Stimulated activated CD8-positive, alpha-beta memory T cell treated with anti-CD3 and anti-CD28 coated beads, Interleukin-12 subunit alpha, Interleukin-12 subunit beta, amount 100 ng/mL, for 4 hours (primary cell): ENCODE measurements at places on chromosomes 7 and 10.

GRCh38 chr7:83532219-83532618 is 116.7 kb downstream of the SEMA3E start:
- no peak for DNase-seq

DNA sequence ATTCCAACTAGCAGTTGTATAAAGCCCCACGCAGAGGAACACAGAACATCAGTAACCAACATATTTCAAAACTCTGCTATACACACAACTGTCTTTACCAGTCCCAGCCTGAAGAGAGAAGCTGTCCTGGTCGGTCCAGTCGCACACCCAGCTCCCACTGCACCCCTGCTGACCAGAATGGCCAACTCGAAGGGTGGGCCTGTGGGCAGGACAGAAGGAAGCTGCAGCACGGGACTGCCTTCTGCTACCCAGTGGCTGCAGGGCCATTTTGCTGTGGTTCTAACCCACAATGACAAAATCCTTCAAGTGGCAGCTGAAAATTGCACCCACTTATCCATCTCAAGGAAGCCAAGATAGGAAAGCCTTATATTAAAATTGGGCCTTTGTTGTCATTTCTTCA is 48.2 kb downstream of the GSDME start:
- DNase-seq, result no peak

DNA sequence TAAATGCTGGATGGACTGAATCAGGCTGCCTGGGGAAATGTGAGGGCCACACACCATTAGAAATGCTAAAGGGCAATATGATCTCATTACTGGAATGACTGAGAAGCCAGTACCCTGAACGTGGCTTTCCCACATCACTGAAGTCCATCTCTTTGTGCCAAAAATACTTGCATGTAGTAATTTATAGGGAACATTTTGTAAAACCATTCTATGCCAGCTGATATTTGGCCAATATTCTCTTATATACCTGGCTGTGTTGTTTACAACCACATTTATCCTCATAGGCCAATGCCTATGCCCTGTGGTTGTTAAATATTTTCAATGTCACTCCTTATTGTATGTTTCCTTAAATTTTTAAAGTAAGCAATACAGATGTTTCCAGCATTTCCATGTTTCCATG is 111.6 kb downstream of the C10orf90 start:
- no peak for DNase-seq

GRCh38 chr7:151010307-151011096 is 13.8 kb downstream of the ATG9B start:
- no peak for DNase-seq

GRCh38 chr7:19709249-19709578 is 377 bp upstream of the POLR1F start:
- no peak for DNase-seq

DNA sequence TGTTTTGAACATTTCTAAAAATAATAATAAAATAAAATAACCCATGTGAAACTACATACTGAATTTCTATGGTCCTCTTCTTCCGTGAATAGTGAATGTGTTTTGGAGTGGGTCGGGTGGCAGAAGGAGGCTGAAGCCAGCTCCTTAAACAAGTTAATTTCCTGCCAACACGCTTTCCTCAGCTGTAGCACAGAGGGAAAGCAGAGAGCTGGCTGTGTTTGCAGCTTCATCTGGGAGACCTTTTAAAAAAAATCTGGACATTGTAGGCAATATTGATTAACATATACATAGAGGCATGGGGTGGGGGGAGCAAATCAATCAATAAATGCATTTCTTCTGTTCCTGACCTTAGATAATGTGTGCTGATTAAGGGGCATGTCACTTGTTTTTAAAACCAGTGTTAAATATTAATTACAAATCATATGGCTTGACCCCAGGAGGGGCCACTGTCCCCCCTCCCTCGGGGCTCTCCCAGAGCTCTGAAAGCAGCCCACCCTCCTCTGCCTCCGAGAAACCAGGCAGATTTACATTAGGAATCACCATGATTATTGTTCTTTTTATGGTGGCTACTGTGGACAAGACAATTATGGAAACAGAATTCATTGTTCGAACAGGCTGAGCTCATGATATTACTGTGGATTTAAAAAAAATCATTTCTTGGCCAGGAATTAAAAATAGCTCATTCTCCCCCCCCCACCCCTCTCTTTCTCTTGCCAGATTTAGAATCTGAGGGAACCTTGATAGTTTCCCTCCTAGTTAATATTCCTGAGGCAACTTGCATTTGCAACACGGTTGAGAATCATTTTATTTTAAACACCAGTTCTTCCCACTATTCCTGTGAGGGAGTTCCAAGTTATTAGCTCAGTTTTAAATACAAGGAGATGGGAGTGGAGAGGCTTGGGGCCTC is 100.5 kb upstream of the CARD11 start:
- DNase-seq, result no peak

GRCh38 chr7:20441346-20441745 is 110.6 kb downstream of the ITGB8 start:
- no peak for DNase-seq

GRCh38 chr7:14894826-14895225 is 7.7 kb downstream of the DGKB start:
- no peak for DNase-seq

DNA sequence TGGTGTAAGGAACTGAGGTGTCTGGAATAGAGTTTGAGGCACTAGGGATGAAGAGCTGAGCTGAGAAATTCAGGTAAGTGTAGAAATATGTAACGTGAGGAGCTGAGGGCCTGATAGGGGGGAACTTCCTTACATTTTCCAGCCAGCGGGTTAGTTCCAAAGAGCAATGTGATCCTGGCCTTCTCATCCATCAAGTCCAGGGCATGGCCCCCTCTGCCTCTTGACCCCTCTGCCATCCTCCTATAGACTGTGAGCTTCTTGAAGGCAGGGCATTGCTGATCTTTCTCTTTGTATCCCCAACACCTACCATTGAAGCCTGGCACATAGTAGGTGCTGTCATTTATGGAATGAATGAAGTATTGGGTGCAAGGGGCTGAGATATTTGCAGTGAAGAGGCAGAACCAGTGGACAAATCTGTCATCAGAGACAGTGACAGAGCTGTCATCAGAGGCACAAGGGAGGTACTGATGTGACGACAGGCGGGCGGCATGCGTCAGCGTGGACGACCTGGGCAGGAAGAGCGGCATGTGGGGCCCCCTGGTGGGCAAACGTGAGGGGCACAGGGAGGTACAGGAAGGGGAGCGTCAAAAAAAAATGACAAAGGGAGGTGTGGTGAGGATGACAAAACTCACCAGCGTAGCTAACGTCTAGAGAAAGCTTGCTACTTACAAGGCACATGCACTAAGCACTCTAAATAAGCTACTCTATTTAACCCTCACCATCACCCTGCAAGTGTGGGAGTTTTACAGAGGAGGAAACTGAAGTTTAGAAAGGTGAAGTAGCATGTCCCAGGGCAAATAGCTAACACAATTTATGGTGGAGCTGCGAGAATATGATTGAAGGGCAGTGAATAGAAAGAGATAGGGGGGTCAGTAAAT is 5.2 kb upstream of the CAMK2G start:
- DNase-seq, result peak; percentile 85

DNA sequence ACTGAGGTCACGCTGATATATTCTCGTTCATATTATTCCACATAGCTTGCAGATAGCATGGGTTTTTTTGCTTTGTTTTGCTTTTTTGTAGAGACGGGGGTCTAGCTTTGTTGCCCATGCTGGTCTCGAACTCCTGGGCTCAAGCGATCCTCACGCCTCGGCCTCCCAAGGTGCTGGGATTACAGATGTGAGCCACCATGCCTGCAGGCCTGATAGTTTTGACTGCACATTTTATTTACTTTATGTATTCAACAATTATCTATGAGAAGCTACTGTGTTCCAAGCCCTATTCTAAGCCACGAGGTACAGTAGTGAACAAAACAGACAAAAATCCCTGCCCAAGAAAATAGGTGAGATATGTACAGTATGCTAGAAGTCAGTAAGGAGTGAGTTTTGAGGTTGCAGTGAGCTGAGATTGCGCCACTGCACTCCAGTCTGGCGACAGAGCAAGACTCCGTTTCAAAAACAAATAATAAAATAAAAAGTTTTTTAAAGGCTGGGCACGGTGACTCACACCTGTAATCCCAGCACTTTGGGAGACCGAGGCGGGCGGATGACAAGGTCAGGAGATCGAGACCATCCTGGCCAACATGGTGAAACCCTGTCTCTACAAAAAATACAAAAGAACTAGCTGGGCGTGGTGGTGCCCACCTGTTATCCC is 1.3 kb upstream of the YWHAG start:
- no peak for DNase-seq

DNA sequence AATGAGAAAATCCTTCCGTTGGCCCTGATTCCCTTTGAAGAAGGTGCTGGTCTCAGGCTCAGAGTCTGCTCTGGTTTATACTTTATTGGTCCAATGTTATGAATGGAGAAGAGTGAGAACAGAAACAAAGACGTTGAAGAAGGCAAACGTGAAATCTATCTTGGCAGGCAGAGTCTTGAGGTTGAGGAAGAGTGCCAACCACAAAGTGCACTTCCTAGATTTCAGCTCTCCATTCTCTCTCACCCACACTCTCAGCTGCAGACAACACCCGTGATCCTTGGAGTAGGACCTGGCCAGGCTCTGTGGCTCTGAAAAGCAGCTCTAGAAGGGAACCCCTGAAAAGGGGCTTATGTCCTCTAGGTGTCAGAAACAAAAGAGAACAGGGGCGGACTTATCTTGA is 128.9 kb upstream of the PLXNA4 start:
- no peak for DNase-seq

- DNase-seq, result no peak
Measured at GRCh38 chr10:71282323-71282680, 36.8 kb upstream of the SLC29A3 start.

DNA sequence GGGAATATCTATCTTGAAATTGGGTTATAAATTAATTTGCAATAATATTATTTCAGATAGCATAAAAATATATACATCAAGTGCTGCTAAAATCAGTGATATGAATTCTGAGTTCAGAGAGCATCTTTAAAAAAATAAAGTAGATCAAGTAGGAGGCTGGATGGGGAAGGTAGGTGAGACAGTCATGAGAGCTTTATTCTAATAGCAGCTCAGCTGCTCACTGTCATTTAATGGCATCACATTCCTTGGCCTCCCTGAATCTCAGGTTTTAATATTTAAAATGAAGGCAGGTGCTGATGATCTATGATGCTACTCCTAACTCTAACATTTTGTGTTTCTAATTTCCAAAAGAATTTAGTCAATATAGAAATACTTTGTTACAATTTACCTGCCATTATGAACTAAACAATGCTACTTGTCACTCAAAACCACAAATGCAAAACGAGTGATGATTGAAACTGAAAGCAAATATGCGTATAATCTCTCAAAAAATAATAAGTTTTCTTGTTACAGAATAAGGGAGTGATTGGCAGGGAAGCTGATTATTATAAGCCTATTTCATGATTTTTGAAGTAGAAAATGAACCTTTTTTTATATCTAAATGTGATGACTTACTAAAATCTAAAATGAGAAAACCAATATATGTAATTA is 147.6 kb upstream of the CSTF2T start:
- DNase-seq, result no peak

- DNase-seq, result no peak
Measured at GRCh38 chr7:4519819-4520520, 162.1 kb upstream of the FOXK1 start.

- DNase-seq, result peak; percentile 37
Measured at GRCh38 chr7:106111655-106112117, 426 bp downstream of the SYPL1 start.

- no peak for DNase-seq
Measured at GRCh38 chr10:75525067-75525466, 93.6 kb downstream of the LRMDA start.

GRCh38 chr10:14385596-14386593 is 55.2 kb upstream of the FRMD4A start:
- no peak for DNase-seq

DNA sequence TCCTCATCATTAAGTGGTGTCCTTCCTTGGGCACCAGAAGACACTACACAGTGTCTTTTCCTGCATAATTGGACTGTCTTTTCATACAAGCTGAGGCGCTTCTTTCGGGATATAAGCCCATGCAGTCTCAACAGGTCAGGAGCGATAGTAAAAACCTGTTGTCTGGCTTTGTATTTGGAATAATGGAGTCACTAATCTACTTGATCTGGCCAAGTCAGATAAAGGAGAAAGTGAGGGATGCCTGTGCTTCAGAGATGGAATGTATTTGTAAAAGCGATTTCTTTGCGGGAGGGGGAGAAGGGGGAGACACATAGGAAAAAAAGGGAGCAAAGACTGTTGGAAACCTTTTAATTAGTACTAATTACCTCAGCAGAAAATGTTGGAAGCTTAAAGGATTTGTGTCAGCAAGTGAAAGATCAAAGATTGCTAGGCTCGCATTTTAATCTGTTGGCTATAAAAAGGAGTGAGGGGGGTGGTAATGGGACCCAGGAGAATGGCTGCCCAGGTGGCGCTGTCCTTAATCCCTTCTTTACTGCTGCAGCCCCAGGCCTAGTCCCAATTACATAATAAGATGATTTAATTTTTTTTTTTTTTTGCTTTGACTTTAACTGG is 581.4 kb downstream of the LRMDA start:
- no peak for DNase-seq

- DNase-seq, result no peak
Measured at GRCh38 chr7:33905389-33906032, at the start of gene BMPER. BMPER (plus strand) TSS chr7:33905539; CDS start chr7:33905614, 75 bp downstream.

GRCh38 chr10:122308417-122309141 is 37.5 kb downstream of the BTBD16 start:
- no peak for DNase-seq

GRCh38 chr10:102643336-102644065 is 778 bp upstream of the TRIM8 start:
- peak; percentile 41 for DNase-seq

DNA sequence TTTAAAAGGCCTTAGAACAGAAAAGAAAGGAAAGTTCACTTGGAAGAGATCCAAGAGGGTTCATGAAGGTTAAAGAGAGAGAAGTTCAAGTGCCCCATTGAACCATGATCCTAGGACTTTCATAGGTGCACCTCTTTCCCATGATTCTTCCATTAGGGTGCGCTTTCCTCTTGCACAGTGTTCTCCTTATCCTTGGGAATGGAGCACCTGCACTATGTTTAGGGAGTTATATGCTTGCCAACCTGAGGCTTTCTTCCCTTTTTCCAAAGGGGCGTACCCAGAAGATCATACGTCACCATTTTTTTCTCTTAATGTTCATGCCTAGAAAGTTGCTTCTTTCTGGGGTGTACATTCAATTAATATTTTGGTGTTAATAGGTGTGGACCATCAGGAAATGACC is 908.0 kb upstream of the SORCS1 start:
- no peak for DNase-seq
